Activated CD4-positive, alpha-beta T cell treated with anti-CD3 and anti-CD28 coated beads for 48 hours (primary cell): ENCODE measurements at places on chromosomes 4 and X.

- no peak for DNase-seq
These were observed 620.2 kb upstream of the BOD1L1 start for GRCh38 chr4:14247767-14248166.

- DNase-seq: no peak
These were observed 41.0 kb downstream of the UGT2B28 start for GRCh38 chr4:69321153-69321729.

DNA sequence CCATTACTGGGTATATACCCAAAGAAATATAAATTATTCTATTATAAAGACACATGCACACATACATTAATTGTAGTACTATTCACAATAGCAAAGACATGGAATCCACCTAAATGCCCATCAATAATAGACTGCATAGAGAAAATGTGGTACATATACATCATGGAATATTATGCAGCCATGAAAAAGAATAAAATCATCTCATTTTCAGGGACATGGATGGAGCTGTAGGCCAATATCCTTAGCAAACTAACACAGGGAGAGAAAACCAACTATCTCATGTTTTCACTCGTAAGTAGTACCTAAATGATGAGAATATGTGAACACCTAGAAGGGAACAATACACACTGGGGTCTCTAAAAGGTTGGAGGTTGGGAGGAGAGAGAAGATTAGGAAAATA lies 86.0 kb upstream of the GALNTL6 start:
- DNase-seq: no peak

DNA sequence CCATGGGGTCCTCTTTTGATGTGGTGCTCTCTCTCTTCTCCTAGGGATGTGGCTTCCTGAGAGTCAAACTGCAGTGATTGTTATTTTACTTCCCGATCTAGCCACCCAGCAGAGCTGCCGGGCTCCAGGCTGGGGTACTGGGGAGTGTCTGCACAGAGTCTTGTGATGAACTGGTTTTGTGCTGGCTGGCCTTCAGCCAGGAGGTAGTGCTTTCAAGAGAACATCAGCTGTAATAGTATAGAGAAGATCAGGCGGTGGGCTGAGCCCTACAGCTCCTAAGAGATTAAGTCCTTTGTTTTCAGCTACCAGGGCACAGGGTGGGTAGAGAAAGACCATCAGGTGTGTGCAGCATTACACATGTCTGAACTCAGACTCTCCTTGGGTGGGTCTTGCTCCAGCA lies 59.0 kb upstream of the AGTR2 start:
- no peak for DNase-seq

- DNase-seq: no peak
These were observed 84.6 kb downstream of the GPR143 start for GRCh38 chrX:9681011-9681410.

GRCh38 chrX:100409610-100410590 lies at the start of gene PCDH19:
PCDH19 (minus strand) TSS chrX:100410273; CDS start chrX:100408597, 1,676 bp downstream.
- peak; percentile 66 for DNase-seq

DNA sequence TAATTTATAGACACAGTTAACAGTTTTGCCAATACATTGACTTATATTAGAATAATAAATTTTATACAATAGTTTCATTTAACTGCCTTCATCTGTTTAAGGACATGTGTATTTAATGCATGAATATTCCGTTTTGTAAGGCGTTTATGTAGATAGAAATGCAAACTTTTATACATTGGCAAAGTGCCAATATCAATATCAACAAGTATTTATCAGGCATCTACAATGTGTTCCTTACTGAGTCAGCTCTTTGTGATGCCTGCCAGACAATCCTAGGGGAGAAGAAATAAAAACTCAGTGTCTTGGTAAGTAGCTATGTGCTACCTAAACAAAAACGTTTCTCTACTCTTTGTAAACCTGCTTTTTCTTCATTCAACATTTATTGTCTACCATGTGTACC lies 1142.2 kb downstream of the C4orf33 start:
- no peak for DNase-seq

GRCh38 chr4:100843910-100844309 lies 326.1 kb upstream of the EMCN start:
- DNase-seq: no peak

DNA sequence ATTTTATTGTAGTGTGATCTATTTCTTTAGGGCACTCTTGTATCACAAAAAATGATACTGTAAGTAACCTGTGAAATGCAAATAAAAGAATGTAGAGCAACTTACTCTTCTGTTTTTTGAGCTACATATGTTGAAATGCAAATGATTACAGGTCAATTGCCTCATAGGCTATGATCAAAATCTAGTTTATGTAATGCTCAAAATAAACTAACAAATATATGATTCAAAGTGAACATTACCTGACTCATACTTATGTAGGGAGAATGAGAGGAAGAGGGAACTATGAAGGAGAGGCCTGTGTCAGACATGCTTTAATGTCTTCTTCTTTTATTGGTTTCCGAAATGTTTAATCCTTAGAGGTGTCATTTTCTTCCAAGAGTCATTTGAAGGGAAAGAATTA lies 5.0 kb upstream of the RPS6KA3 start:
- no peak for DNase-seq
